ENCODE measurements at places on chromosomes 3 and 15.

- DNase-seq, result no peak
Observed at GRCh38 chr3:20462723-20463122, 276.7 kb upstream of the SGO1 start.

GRCh38 chr3:19213603-19214220, 65.4 kb downstream of the KCNH8 start:
- no peak for DNase-seq

DNA sequence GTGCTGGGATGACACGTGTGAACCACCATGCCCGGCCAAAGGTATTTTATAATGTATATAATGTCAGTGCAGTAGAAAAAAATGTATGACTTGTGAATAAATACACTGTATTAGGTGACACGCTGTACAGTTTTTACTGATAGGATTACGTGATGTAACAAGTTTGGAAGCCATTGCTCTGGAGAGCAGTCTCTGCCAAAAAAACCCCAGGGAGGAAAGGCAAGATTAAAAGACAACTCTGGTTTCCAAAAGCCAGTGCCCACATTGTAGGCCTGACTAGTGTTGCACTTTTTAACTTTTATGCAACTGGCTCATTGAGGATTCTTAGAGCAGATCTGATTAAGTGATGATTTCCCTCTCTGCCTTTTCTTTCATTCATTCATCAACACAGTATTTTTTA, 62.0 kb upstream of the SLC2A2 start:
- DNase-seq, result no peak

GRCh38 chr15:76203346-76204108, 107.7 kb downstream of the ETFA start:
- DNase-seq, result no peak

DNA sequence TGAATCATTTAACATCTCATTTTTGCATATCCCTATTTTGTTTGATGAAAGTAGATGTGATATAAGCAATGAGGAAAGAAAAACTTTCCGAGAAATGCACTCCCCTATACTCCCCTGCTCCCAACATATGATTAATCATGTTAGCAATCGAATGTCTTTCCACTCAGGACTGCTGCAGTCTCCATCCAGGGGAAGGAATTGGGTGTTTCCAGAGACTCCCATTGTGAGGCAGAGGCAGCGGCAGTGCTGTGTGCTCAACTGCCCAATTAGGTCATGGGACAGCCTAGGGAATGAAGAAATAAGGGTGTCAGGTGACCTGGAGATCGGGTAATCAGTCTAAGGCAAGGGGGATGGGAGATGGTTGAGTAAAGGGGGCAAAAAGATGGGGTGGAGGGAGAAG, 268.6 kb upstream of the MEIS2 start:
- no peak for DNase-seq

- no peak for DNase-seq
Observed at GRCh38 chr15:53710906-53711305, 48.6 kb downstream of the WDR72 start.

GRCh38 chr3:115518100-115518852, 105.0 kb upstream of the GAP43 start:
- no peak for DNase-seq

DNA sequence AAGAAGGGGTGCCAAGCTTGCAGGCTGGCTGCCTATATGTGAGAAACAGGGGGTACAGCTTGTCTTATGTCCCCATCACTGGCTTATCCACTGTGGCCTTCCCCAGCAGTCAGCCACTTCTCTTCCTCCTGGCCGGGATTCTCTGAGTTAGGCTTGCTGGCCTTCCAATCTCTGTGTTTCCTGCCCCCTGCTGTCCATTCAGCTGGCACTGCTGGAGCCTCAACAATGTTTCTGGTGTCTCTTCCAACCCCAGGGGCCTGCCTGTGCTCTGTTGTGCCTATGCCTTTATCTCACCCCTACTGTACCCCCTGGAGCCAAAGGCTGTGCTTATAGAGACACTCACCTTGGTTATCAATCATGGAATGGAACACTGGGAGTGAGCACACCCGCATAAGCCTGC, 36.5 kb downstream of the ANAPC13 start:
- no peak for DNase-seq

DNA sequence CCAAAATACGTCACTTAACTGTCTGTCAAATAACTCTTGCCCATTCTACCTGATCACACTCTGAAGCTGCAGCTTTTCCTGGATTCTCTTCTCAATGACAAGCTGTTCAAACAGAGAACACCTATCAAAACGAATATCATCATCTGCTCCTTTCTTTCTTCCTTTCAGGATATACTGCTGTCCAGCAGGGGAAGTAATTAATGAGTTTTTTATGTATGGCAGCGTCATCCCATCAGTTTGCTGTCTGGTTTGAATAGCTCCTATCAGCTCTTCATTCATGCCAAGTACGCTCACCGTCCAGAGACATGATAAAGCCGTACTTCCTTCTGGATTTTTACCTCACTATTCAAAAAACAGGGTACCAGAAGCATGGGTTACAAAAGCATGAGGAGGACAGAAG, at the start of gene CHRM5:
CHRM5 (plus strand) TSS at position 274 of the 400 bp plus-strand sequence. CDS start 94,221 bp downstream, outside the sequence.
- no peak for DNase-seq

- DNase-seq, result no peak
Observed at GRCh38 chr15:90647326-90647725, 69.8 kb upstream of the BLM start.

DNA sequence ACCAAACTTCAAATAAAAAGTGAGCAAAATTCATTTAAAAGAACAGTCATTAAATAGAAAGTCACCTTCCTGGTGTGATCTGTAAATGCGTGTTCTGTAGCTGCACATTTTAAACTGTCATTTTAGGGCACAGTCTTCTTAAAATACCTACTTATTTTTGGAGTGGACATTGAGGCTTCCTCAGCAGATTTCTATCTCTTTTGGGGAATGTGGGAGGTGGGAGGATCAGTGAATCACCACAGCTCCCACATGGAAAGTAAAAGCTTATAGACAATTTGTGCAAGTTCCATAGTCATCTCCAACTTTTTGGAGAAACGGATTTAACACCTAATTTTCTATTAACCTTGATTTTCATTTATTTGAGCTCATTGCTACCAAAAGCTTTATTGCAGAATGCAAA, 21.0 kb upstream of the MOBP start:
- no peak for DNase-seq

DNA sequence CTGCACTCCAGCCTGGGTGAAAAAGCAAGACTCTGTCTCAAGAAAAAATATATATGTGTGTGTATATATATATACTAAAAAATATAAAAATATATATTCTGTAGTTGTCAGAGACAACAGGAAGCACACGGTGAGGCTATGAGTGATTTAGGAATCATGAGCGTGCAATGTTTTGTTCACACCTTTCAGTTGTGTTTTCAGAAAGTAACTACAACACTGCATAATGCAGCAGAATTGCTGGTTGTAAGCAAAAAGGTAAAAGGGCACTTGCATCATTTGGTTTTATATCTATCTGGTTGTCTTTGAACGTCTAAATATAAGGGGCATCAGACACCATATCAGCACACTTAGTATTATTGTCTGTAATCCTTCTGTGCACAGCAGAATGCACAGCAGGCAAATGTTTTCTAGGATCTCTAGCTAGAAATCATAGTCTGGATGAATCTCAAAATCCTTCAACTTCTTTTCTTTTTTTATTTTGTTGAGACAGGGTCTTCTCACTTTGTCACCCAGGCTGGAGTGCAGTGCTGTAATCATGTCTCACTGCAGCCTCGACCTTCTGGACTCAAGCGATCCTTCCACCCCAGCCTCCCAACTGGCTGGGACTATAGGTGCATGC, 44.8 kb downstream of the CCR3 start:
- no peak for DNase-seq

- DNase-seq, result no peak
Observed at GRCh38 chr3:122313281-122313680, 11.8 kb upstream of the CSTA start.

DNA sequence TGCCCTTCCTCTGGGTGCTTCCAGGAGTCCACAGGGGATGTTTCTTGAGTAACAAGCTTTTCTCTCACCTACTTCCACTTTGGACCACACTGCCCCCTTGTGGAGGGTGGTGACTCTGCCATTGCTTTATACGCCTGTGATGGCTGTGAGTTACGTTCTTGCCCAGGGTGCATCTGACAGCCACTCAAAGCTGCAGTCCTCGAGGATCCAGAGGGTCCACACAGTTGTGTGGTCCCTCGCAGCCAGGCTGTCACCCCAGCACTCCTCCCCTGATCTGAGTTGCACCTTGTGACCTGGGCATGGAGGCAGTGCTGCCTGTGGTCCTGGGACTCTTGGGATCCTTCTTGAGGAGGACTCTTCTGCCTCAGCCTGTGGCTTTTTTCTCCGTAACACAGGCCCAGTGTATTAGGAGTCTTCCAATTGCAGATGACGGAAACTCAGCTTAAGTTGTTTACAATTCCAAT, 23.4 kb downstream of the FOXL2 start:
- DNase-seq, result peak; percentile 88

DNA sequence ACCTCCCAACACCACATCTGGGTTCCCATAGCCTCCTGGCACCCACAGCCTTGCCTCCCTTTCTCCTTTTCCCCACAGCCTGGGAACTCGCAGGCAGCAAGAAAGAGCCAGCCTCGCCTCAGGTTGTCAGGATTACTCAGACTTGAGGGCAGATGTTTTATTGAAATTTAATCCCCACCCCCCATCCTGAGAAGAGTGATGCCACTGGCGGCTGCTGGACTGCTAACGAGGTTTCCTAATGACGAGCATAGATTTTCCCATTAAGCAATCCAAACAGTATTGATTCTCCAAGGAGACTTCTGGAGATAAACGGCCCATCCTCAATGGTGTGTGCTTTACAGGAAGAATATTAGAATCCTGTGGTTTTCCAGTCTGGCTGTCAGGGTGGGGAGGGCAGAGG, 13.7 kb downstream of the SHF start:
- DNase-seq, result no peak

- DNase-seq, result peak; percentile 32
Observed at GRCh38 chr3:126816298-126816697, 112.3 kb downstream of the CHCHD6 start.

DNA sequence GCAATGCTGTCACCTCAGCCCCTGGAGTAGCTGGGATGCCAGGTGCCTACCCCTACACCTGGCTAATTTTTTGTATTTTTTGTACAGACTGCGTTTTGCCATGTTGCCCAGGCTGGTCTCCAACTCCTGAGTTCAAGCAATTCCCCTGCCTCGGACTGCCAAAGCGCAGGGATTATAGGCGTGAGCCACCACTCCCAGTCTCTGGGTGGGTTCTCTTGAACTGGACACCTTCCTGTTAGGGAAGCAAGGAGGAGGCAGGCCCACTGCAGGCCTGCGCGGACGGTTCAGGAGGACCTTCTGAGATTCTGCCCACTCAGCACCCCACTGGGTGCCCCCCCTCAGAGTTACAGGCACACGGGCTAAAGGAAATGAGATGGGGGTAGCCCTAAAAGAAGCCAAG, 73.8 kb upstream of the HERC1 start:
- DNase-seq, result no peak

- no peak for DNase-seq
Observed at GRCh38 chr15:63063164-63063756, 20.7 kb downstream of the TPM1 start.

GRCh38 chr3:124107104-124107890, 115.4 kb upstream of the ROPN1 start:
- DNase-seq, result no peak

- no peak for DNase-seq
Observed at GRCh38 chr3:190120269-190121060, at the start of gene P3H2. TSS of gene P3H2 (minus strand) at chr3:190120897. CDS start at chr3:190120731, 166 bp downstream.

DNA sequence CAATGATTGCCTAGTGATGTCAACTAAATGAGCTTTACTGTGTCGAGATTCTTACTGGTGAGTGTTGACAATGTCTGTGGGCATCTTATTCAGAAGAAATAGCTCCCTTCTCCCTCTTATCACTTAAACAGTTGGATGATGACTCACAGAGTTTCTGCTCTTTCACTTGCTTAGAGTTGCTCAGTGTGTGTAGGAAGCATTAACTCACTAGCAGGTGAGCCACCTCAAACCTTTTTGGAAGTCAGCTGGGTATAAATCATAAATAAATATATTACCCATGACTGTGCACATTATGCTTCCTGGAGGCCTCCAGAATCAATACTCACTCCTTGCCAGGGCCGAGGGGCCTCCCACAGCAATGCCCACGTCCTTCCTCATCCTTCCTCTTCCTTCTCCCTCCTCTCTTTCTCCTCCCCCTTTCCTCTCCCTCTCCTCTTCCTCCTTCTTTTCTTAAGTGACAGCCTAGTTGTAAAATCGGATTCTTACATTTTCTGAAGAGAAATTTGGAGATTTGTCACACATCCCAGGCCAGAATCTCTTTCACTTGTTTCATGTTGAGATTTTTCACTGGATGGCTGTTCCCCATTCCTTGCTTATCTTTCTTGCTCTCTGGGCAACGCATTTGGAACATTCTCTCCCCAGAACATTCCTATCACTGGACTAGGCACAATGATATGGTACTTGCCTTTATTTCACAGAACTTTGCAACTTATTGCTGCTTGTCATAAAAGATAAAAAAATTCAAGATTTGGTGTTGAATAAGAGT, 17.5 kb downstream of the SHC4 start:
- no peak for DNase-seq

GRCh38 chr3:117914540-117915100, 1120.0 kb downstream of the IGSF11 start:
- DNase-seq, result no peak

GRCh38 chr3:6099458-6100075, 761.3 kb upstream of the GRM7 start:
- no peak for DNase-seq

DNA sequence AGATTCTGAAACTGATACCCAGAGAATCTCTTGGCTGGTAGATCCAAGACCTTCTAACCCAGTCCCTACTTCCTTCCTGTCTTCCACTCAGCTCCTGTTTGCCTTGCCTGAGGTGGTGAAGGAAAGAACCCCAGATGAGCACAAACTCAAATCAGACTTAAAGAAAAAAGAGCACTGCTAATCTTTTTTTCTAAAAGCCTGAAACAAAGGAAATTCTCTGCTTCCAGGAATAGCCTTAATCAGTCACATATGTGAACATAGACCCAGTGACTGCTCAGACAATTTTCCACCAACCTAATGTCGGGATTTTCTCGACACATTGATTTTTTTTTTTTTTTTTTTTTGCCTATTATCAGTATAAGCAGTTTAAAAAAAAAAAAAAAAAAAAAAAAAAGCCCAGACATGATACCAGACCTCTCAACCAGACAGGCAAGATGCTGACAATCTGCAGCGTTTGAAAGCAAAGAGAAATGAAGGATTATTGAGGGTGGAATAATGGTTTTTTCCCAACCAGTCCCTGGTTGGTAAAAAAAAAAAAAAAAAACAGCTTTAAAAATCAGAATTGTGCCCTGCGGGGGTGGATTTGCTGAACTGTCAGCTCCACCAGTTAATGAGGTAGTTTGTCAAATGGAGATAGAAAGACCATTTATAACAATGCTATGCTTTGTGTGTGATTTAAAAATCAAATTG, 256.8 kb upstream of the RARB start:
- DNase-seq, result no peak

All from activated CD8-positive, alpha-beta memory T cell treated with anti-CD3 and anti-CD28 coated beads, Interleukin-2, amount 10 ng/mL, durations not matched to agents 7 days and 5 days (primary cell).